ENCODE measurements at places on chromosomes 7 and 10. TPM values are rescaled to one million over a fixed set of nuclear protein-coding genes. Genes with fewer than 3 reads are reported as not detected.

TIMM23B gene
- total RNA-seq, result 23.0 TPM

RNF148 gene
- total RNA-seq, result not detected

INTS1 gene
- total RNA-seq, result 26.0 TPM

WNT16 gene
- total RNA-seq, result 0.21 TPM

ZWINT gene
- total RNA-seq, result 0.94 TPM

ITIH5 gene
- total RNA-seq, result 0.10 TPM

AOC1 gene
- 0.10 TPM for total RNA-seq

SEMA3E gene
- not detected for total RNA-seq

TRPV5 gene
- total RNA-seq, result not detected

ITGA8 gene
- not detected for total RNA-seq

All from mononuclear cell (primary cell).